ENCODE measurements at places on chromosomes 12 and 14.

DNA sequence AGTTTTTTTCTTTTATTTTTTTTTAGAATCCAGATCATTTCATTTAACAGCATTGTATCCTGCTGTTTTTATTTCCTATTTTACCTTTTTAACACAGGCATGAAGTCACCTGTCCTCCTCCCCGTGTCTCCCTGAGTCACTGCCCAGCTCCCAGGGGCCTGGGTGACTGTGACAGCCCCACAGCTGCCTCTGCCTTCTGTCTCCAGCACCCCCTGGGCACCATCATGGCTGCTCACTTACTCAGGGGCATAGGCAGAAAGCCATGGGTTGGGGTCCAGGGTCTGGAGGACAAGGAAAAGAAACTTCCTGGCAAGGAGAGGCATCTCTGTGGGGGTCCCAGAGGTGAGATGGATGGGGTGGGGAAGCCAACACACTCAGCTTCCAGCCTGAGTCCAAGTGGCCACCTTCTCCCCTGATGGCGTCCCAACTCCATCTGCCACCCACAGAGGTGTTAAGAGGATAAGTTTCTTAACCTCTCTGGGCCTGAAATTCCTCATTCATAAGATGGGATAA lies 25.3 kb downstream of the TMEM63C start:
- DNase-seq = no peak

- no peak for DNase-seq
These were observed 50.7 kb downstream of the BICDL1 start for GRCh38 chr12:120039711-120040110.

- DNase-seq = no peak
These were observed 76.0 kb downstream of the PAWR start for GRCh38 chr12:79614730-79615129.

DNA sequence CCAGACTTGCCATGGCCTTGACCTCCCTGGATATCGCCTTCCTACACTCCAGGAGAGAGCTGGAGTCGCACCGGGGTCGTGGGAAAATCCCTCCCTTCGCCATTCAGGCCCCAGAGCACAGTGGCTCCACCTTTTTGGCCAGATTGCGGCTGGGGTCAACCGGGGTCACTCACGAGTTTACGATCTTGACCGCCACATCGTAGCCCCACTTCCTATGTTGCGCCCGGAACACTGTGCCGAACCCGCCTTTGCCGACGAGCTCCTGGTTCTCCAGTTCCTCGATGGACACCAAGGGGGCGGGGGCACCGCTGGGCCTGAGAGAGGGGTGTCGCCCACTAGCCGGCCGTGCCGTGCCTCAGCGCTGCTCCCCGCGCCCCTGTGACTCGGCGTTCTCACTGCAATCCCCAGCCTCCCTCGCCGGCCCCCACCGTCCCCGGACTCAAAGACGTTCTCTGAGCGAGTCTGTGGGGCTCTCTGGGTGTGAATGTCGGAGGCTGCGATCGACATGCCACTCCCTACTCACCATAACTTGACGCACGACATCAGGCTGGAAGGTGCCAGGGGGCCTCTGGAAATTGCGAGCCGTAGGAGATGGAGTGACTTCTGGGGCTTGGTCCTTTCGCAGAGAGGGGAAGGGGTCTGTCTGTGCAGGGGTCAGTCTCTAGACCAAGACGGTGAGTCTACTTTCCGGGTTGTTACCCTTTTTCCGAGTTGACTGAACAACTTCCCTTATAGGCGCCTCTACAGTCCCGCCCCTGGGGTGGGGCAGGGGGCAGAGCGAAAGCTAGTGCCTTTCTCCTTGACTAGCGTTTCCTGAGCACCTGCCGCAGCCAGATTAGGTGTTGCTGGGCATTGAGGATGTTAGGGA lies at the start of gene RIPK3:
Gene RIPK3 (minus strand): TSS at position 708 of the 868 bp plus-strand sequence. CDS start 165 bp downstream, at position 543.
- peak; percentile 23 for DNase-seq
